Upper lobe of left lung (tissue), 6 donors: ENCODE measurements at places on chromosomes 1 and 21. TPM values are rescaled to one million over a fixed set of nuclear protein-coding genes. Genes with fewer than 3 reads are reported as not detected.

- peak; percentile 96 for DNase-seq
Measured at GRCh38 chr1:46394108-46394871, at the start of gene FAAH. Gene FAAH, plus strand, starts transcription at chr1:46394317. Its CDS starts 32 bp downstream, at chr1:46394349.

The NHLH1 gene
- total RNA-seq: 1.0 TPM

DNA sequence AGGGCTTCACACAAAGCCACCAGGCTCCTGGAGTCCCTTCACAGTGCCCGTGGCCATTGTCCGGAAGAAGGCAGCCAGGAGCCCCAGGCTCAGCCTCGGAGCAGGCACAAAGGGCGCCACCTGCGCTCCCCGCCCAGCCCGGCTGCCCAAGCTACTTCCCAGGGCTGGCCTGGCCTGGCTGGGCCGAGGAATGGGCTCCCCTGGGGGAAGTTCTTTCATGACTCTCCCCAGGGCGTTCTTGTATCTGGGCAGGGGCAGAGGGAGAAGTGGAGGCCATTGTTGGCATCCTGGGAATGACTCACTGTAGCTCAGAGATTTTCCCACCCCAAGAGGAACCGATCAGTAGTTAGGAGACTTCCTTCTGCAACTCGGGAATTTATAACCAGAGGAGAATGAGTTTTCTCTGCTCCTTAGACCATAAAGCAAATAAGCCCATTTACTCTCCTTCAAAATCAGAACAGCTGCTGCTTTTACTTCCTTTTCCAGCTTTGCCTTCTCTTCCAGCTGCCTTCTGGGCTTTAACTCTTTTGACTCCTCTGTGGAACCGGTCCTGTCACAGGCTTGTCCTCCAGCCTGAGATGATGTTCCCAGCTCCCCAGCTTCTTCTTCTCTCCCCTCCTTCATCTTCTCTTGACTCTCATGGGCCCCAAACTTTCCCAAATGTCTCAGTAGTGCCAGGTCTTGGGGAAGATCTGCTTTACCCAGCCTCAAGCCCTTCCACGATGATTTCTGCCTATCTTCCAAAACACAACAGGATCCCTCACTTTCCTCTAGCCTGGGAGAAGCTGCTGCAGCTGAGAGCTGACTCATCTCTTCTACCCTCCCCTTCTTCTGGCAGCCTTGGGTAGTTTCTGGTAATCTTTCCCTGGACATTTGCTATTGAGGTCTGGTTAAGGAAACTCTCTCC, 118.7 kb upstream of the CD34 start:
- DNase-seq: no peak

The LAMB3 gene
- total RNA-seq: 89.2 TPM

DNA sequence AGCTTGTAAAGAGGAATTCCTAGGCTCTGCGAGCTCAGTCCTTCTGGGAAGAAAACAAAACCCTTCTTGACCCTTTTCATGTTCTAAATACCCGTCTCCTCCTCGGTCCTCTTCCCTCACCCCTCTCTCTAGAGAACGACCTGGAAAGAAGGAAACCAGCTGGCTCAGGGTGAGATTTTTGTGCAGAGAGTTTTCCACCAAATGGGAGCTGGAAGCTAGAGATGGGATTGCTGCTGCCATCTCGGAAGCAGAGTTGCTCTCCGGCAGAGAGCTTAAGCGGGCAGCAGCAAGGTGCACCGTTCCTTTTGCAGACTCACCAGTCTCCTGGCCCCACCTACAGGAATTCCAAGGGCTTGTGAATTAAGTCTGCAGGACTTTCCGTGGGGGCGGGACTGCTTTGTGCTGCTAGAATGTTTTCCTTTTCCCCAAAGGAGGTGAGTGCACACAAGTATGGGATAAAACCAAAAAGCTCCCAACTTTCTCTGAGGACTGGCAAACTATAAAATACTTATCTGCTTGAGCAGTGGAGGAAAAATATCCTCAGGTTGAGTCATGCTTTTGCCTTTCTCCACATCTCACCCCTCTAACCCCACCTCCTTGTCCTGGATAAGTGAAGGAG, 29.1 kb upstream of the KIAA0040 start:
- no peak for DNase-seq

DNA sequence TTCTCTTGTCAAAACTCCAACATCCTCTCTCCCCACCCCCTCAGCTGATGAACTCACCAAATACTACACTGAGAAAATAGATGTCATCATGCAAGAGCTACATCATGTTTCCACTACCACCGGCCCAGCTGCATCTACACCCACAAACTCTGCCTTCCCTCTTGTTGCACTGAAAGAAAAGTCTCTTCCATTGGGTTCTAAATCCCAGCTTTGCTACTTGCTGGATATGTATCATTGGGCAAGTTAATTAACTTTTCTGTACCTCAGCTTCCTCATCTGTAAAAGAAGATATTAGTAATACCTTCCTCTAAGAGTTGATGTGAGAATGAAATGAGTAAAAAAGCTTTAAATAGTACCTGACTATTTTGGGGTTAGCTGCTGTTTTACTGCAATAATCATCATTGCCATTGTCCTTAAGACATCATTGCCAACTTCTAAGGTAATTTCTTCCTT, 108.6 kb downstream of the OLFML2B start:
- DNase-seq: no peak

GRCh38 chr21:17780539-17780938, 38.6 kb downstream of the C21orf91 start:
- DNase-seq: no peak

GRCh38 chr1:115156826-115157468, 67.6 kb upstream of the TSPAN2 start:
- DNase-seq: no peak

DNA sequence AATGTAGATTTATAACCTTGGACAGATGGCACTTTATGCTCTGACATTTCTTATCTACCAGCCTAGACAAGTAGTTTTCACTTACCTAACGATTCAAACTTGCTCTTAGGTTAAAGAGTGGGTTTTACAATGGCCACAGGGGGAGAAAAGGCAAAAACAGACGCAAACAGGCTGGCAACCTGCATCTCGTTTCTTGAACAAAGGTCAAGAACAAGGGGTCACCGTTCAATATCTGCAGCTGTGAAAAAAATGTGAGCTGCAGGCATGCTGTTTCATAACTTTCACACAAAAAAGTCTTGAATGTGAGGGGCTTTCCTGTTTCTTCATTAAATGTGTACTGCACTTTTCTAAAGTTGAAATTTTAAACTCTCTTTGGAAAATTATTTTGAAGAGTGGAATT, 49.4 kb downstream of the SYDE2 start:
- no peak for DNase-seq

The TTC39A gene
- 63.2 TPM for total RNA-seq

The NUP210L gene
- total RNA-seq: 0.91 TPM

DNA sequence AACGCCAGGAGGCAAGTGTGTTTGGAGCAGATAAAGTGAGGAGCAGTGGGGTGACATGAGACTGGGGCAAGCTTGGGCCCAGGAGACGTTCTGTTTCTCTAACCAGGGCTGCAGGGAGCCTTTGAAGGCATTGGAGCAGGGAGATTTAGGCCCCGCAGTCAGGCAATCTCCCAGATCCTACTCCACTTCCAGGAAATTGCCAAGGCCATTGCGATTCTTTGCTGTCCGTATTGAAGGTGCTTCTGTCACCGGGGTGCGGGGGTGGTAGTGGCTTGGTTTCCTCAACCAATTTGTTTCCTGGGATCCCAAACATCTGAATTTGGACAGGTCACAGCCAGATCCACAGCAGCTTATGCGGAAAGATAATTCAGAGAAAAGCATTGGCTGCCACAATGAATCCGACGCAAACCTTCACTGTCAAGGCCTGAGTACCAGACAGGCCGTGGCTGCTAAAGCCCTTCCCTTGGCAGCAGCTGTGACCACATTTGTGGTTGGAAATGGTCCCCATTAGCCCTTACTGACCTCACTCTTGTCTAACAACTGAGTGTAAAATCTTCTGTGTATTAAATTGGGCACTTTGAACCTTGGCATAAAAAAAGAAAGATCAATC, 385.6 kb downstream of the PTPRU start:
- DNase-seq: no peak

The PKN2 gene
- total RNA-seq: 33.0 TPM

The TRIM46 gene
- not detected for total RNA-seq

GRCh38 chr1:18803851-18804250, 55.6 kb downstream of the TAS1R2 start:
- DNase-seq: no peak

DNA sequence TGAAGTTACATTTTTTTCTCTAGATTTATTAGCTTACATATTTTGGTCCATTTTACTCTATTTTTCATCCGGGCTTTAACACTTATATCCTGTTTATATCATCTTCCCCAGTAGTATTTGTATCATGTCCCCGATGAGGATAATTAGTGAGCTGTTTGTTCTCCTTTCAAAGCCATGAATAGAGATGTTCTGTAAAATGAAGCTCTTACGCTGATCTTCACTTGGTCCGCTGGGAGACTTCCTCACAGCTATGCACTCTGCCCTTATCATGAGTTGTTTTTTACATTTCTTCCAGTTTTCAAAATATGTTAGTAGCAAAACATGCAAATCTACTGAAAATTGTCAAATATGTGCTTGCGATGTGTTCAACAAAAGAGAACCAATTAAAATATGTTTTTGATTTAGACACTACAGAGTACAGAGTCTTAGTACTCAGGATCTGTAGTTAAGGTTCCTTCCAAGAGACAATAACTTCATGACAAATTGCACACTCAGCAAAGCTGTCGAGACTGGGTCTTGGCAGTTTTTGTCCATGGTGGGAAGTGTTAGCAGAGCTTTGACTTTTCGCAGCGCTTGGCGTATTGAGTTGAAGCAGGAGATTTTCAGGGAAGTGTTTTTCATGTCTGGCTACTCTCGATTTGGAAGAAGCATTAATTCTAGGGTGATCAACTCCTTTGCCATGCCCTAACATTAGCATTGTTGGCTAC, 292.0 kb upstream of the ADAMTS5 start:
- DNase-seq: no peak

DNA sequence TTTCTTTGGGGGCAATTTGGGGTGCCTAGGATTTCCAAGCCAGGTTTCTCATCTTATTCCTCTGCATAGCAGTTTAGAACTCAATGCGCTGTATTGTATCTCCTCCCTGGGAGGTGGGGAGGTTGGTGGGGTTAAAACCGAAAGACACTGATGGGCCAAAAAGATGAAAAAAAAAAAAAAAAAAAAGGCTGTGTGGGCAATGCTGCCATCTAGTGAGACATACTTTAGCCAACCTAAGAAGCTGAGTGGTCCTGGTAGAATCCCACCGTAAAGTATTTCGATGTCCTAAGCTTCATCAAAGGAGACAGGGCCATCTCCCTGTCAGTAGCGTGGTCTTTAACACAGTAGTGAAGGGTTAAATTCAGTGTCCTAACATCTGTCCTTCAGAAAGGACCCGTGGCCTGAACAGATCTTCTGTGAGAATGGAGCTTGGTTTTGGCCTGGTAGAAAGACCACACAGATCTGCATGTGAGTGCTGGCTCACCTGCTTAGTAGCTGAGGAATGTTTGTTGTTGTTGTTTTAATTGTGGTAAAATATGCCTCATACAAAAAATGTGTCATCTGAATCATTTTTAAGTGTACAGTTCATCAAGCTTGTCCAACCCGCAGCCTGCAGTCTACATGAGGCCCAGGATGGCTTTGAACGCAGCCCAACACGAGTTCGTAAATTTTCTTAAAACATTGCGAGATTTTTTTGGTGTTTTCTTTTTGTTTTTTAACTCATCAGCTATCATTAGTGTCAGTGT, 226.2 kb downstream of the KIF26B start:
- DNase-seq: no peak

The TMEM52 gene
- 2.7 TPM for total RNA-seq

DNA sequence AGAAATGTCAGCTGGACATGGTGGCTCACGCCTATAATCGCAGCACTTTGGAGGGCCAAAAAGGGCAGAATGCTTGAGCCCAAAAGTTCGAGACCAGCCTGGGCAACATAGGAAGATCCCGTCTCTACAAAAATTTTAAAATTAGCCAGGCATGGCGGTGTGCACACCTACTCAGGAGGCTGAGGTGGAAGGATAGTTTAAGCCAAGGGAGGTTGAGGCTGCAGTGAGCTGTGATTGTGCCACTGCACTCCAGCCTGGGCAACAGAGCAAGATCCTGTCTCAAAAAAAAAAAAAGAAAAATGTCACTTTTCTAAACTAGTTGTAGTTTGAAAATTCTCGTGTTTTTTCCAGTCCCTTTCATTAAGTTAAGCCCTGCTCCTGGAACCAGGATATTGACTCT, 9.1 kb downstream of the CLSTN1 start:
- DNase-seq: no peak

DNA sequence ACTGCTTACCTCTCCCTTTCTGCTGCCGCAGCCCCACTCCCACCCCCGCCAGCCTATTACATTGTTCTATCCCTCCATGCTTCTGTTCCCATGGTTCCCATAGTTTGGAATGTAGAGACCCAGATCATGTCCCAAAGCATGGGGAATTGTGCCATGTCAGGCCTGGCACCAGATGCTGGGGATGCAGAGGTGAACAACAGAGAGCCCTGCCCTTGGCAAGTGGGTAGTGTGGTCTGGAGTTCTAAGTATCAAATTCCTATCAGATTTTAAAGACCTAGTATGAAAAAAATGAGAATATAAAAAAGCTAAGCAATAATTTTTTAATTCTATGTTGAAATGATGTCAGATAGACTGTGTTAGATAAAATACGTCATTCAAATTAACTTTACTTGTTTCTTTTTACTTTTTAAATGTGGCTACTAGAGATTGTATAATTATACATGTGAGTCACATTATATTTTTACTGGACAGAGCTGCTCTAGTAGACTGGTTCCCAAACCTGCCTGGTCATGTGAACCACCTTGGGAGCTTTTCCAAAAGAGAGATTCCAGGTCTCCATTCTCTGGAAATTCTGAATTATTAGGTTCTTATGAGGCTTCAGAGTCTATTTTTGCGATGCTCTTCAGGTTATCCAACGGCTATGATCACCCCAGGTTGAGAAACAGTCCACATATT, 113.0 kb upstream of the DAB1 start:
- DNase-seq: no peak

DNA sequence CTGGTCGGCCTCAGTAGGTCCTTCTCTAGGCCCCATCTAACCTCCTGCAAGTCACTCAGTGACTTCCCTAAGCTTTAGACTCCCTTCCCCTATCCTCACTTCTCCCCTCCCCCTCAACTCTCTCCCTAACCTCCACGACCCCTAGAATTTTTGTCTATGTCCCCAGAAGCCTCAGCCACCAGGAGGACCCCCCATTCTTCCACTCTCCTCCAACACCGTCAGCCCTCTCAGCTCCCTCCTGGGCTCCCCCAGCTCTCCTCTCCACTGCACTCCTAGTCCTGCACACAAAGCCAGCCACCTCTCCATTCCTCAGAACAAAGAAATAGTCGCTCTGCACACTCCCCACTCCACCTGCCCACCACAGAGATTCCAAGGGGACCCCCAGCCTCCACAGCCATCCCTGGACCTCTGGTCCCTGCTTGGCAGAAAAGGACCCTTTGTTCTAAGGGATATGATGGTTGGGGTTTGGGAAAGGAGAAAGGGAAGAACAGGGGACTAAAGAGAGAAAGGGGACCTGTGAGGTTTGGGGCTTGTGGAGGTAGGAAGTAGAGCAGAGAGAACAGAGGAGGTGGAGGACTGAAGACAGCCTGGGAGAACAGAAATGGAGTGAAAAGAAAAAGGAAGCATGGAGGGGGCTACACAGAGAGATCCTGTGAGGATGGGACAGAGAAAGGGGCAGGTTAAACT, 2.8 kb downstream of the ARHGEF2 start:
- no peak for DNase-seq

GRCh38 chr21:45723049-45723958, 79.8 kb downstream of the PCBP3 start:
- DNase-seq: no peak
